ENCODE measurements at places on chromosomes 12 and 14.

GRCh38 chr12:111304642-111305071 lies 64.2 kb downstream of the PHETA1 start:
- DNase-seq: peak; percentile 9

DNA sequence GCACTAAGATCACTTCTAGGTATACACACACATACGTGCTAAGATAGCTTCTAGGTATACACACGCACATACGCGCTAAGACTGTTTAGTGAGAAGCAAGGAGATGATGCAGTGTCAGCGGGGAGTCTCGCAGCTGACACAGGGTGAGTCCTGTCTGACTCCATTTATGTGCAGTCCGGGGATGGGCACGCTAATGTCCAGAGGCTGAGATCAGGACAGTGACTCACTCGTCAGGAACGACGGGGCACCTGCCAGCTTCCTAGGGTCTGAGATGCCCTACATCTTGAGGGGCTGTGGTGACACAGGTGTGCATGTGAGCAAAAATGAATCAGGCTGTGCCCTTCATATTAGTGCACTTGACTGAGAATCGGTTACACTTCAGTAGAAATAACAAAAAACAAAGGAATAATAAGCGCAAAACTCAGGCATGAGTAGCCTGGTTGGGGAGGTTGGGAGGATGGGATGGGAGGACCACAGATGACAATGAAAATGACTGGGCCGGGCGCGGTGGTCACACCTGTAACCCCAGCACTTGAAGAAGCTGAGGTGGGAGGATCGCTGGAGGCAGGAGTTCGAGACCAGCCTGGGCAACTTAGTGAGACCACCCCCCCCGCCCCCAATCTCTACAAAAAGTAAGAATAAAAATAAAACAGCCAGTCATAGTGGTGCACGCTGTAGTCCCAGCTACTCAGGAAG lies 29.1 kb upstream of the ULK1 start:
- DNase-seq: no peak

DNA sequence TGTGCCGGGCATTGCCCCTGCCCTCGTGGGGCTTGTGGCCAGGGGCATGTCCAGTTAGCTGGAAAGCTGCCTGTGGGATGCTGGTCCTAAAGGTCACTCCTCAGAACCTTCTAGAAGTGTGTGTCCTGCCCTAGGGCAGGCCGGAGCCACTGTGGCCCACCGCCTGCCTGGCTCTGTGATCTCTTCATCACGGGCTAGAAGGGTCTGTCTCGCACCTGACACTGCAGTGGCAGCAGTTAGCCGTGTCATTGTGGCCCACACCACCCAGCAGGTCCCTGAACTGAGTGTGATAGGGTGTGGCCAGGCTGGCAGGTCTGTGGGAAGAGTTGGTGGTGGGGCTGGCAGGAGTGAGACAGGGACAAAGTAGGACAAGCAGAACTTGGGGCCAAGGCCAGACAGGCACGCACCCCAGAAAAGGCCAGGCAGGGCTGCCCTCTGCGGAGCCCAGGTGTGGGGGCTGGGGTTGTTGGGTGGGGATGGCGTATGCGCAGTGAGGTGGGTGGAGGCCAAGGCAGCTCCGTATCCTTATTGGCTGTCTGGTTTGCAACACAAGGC lies 41.2 kb downstream of the ADGRD1 start:
- no peak for DNase-seq

DNA sequence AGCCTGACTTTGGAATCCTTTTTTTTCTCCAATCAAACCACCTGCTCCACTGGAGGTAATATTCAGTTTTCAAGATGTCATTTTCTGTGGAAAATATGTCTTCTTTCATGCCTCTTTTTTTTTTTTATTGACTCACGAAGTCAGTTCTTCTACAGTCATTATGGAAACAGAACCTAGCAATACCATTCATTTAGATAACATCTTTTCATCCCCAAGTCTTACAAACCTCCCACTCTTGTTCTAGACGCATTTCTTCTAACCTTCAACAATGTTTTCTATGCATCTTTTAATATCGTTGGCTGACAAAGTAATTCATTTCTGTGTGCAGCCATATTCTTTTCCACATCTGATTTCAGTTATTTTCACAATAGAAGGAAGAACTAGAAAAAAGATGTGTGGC lies 474.3 kb upstream of the CCDC196 start:
- no peak for DNase-seq

DNA sequence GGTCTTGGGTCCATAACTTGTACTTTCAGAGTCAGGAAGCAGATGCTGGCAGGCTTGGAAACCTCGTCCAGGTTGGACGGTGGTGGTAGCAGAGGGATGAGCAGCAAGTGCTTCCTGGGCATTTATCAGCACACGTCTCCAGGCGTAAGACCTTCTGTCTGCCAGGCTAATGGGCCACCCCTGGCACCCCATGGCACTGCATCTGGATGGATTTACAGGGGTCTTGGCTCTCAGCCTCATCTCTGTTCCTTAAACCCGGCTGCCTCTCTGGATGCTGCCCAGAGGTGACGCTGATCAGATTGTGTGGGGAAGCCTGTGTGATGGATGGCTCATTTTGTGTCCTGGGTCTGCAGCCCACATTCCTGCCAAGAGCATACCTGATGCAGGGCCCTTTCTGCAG lies 145.1 kb downstream of the TSPAN9 start:
- no peak for DNase-seq

DNA sequence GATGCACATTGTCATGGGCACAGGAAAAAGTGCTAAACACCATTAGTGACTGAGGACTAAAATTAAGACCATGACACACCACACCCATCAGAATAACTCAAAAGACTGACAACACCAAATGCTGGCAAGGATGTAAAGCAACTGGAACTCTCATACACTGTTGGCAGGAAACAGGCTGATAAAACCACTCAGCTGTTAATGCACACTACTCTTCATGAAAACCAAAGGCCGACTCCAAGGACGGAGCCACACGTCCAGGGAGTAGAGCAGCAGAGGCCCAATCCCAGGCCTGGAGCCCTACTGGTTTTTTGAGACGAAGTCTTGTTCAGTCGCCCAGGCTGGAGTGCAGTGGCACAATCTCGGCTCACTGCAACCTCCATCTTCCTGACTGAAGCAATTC lies 6.4 kb downstream of the RAD52 start:
- DNase-seq: no peak

DNA sequence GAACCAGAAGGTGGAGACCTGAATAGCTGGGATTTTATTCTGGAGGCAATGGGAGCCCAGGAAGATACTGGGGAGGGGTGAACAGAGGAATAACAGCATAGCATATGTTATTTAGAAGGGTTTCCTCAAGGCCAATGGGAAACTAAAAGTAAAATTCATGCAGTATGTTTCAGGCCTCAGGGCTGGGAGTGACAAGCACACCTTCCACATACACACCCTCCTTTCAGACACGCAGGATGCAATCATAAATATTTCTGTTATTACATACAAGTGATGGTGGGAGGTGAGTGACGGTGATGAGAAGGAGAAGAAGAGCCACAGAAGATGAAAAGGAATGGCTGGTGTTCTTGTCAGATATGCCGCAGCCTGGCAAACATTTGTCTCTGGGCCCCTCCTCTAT lies 106.1 kb upstream of the FLRT2 start:
- DNase-seq: no peak

DNA sequence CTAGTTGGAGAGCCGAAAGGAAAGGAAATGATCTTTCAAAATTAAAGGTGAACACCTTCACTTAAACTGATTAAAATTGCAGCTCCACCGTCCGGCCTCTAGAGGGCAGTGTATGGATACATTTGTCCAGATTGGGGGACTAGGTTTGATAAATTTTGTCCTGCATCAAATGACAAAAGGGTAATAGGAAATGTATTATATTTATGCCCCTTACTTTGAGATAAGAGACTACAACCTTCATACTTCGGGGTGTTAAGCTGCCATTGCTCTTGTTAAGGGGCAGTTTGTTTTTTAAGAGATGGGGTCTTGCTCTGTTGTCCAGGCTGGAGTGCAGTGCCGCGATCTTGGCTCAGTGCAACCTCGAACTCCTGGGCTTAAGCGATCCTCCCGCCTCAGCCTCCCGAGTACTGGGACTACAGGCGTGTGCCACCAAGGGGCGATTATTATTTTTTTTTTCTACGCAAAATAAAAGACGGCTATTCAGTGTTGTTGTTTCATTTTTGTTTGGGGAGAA lies 818 bp upstream of the SUOX start:
- DNase-seq: peak; percentile 62

- DNase-seq: no peak
These were observed 146.4 kb upstream of the BTG1 start for GRCh38 chr12:92292016-92292415.

- DNase-seq: no peak
These were observed 73.3 kb upstream of the HIF1A start for GRCh38 chr14:61622051-61622450.

DNA sequence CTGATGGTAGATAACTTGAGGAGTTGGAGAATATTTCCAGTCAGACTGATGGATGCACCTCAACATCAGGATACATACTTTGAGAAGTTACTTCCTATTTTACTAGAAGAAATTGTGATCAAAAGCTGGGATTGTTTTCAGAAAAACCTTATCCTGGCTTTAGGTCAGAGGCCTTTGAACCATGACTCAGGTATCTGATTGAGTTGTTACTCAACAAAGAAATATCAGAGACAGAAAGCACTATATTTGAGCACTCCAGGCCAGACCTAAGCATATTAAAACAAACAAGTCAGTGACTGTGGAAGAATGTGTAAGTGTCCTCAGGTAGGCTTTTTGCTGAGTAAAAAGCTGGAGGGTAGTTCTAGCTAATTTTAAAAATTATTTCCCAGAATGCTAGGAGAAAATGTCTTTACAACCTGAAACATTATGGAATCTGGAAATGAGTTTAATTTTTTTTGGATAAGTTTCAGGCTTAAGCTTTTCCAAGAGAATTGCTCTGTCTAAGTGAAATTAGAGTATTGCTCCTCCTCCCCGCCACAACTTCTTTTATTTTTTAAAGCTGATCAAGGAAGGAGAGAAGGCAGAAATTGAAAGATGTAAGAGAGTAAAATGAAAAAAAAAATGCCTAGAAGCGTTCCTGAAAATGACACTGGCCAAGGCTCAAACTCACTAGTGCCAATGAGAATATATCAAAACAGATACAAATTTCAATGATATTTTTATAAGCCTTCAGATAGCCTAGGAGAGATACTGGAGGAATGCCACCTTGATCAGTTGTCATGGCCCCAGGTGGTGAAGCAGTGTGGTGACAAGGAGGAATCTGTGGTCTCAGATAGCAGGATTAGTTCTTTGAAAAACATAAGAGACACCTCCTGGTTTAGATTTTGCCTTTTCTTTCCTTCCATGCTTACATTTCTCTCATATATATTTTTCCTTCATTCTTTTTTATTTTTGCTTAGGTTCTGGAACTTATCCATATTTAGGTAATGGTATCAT lies 790.3 kb downstream of the TMTC2 start:
- no peak for DNase-seq

GRCh38 chr14:104678901-104679705 lies 10.3 kb upstream of the INF2 start:
- DNase-seq: no peak

- no peak for DNase-seq
These were observed 42.2 kb downstream of the ZCRB1 start for GRCh38 chr12:42283739-42284138.

DNA sequence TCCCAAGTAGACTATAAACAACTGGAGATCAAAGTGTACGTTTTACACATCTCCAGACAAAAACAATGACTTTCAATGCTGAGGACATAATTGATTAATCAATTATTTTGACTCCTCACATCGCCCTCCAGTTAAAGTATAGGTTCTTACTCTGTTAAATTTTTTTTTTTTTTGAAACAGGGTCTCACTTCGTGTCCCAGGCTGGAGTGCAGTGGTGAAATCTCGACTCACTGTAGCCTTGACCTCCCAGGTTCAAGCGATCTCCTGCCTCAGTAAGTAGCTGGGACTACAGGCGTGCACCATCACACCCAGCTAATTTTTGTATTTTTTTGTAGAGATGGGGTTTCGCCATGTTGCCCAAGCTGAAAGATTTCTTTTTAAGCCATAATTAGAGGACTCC lies 938 bp upstream of the CCNB1IP1 start:
- no peak for DNase-seq

DNA sequence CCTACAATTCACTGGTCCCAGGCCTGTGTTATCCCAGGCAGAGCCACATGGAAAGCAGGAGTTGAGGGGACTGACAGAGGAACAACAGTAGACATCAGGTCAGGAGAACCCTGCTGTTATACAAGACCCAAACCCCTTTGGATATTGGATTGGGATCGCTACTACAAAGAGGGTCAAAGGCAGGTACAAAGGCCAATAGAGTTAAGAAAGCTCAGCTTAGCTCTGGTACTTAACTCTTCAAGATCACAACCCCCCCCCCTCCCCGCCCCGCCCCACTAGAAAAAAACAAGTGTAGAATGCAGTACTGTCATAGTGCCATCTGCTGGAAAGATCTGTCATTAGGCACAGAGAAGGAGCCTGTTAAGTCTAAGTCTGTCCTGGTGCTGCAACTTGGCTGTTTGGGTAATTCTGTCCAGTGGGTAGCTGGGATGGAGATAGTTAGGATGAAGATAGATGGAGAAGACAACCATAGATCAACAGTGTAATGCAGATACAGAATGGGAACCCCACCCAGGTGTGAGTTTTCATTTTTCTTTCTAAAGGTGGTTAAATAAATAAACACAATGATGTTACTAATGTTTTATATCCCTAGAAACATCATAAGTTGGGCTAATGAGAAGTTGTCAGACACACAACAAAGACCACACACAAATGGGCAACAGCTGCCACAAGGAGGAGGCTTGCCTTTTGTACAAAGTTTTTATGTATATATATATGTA lies 17.2 kb downstream of the REM2 start:
- peak; percentile 31 for DNase-seq

- peak; percentile 66 for DNase-seq
These were observed 512 bp downstream of the POU6F1 start for GRCh38 chr12:51217133-51217967.

GRCh38 chr12:49366096-49366651 lies 1.1 kb upstream of the SPATS2 start:
- no peak for DNase-seq

GRCh38 chr12:110449799-110450497 lies at the start of gene ARPC3:
TSS of gene ARPC3 (minus strand) at chr12:110450337. CDS start at chr12:110450260, 77 bp downstream.
- peak; percentile 94 for DNase-seq

GRCh38 chr12:12070674-12071656 lies at the start of gene BCL2L14:
TSS of gene BCL2L14 (plus strand) at chr12:12070939. CDS start at chr12:12079306, 8,367 bp downstream.
- no peak for DNase-seq

GRCh38 chr14:90381999-90382451 lies 14.8 kb upstream of the CALM1 start:
- DNase-seq: peak; percentile 19
